ENCODE measurements at places on chromosomes 7 and 10. TPM values are rescaled to one million over a fixed set of nuclear protein-coding genes. Genes with fewer than 3 reads are reported as not detected.

- no peak overlapping the region for H3K27ac ChIP-seq
- H3K4me3 ChIP-seq = no peak overlapping the region
- no peak for DNase-seq
- no peaks in the 10 kb centered on the region for H3K4me1 ChIP-seq
Observed at GRCh38 chr10:2618690-2619089, 448.7 kb upstream of the PFKP start.

GRCh38 chr7:73683788-73684693, 644 bp downstream of the BUD23 start:
- H3K36me3 ChIP-seq = peaks cover 29% of the 10 kb centered on the region
- peaks cover 24% of the 10 kb centered on the region for H3K4me1 ChIP-seq
- peak overlapping the region; percentile 92 for H3K4me3 ChIP-seq
- H3K27me3 ChIP-seq = no peaks in the 10 kb centered on the region
- DNase-seq = no peak

Gene AGBL3
- total RNA-seq = 3.9 TPM

DNA sequence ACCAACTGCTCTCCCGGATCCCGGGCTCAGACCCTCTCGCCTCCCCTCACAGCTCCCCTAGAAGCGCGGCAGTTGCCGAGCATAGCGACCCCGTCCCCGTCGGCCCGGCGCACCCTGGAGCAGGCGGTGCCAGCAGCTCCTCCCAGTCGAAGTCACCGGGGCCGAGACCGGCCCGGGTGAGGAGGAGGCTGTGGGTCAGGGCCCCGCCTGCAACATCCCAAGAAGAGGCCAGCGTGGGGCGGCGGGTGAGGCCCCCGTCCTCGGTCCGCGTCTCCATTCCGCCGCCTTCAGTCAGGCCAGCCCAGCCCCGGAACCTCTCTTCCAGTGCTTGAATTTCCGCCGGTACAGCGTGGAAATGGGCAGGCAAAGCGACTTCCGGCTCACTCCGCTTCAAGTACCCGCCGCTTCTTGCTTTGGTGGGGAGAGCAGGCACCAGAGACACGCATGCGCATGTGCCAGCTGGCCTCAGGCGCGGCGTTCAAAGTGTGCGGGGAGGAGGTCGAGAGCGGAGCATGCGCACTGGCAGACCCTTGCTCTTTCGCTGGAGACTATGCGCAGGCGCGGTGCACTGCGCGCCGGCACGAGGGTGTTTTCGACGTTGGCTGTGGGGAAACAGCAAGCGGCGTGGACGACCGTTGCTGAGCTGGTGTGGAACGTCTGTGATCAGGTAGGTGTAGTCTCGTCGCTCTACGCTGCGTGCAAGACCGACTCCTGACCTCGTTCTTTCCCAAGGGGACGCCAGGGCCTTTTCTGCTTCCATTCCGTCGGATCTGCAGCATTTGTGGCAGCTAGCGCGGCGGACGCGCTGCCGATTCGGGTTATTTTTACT, at the start of gene C10orf88:
TSS of gene C10orf88 (minus strand) at position 326 of the 829 bp plus-strand sequence. CDS start at position 277, 49 bp downstream.
- H3K4me3 ChIP-seq = peak within 1 kb of the TSS; percentile 84
- peak; percentile 99 for DNase-seq
- no peaks in the 10 kb centered on the region for H3K27me3 ChIP-seq
- H3K27ac ChIP-seq = peak within 1 kb of the TSS; percentile 72
- peaks cover 11% of the 10 kb centered on the region for H3K36me3 ChIP-seq

Gene UNCX
- total RNA-seq = not detected

Gene PNLIPRP1
- not detected for total RNA-seq

DNA sequence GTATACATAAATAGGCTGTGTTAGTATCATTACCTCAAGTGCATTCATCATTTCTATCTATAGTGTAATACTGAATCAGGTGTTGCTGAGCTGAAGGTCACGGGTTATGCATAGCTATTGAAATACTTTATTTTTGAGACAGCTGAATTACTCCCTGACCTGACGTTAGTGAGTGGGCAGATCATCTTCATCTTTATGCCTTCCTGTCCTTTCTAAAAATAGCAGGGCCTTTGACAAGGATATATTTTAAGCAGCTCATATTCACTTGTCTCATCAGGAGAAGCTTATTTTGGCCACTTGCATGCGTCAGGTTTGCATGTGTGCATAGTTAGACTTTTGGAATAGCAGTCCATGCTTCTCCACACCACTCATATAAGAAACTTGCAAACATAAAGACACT, 63.6 kb upstream of the DKK1 start:
- no peak for DNase-seq
- no peaks in the 10 kb centered on the region for H3K27me3 ChIP-seq
- no peak overlapping the region for H3K4me3 ChIP-seq
- H3K27ac ChIP-seq = no peak overlapping the region

Gene SFRP4
- 6.7 TPM for total RNA-seq

Gene ADAM22
- total RNA-seq = 4.3 TPM

Gene C10orf67
- total RNA-seq = 1.6 TPM

DNA sequence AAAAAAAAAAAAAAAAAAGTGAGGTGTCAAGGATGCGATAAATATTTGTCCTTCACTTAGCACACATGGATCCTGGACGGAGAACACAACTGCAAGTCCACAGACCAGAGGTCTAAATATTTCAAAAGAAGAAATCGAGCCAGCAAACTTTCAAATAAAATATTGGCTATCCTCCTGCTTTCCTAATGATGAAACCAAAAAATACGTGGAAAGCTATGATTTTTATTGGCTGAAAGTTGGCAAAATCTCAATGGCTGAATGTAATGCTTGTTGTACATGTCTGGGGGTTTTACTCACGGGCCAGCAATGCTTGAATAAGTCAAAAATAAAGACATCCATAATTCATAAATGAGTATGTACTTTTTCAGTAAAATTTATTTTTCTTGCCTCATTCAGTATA, 19.0 kb upstream of the MGMT start:
- H3K36me3 ChIP-seq = no peaks in the 10 kb centered on the region
- H3K27me3 ChIP-seq = no peaks in the 10 kb centered on the region
- no peaks in the 10 kb centered on the region for H3K4me1 ChIP-seq
- H3K27ac ChIP-seq = no peak overlapping the region
- no peak for DNase-seq

GRCh38 chr7:11533229-11533820, 298.7 kb downstream of the THSD7A start:
- H3K27ac ChIP-seq = no peak overlapping the region
- H3K4me3 ChIP-seq = no peak overlapping the region
- no peak for DNase-seq
- no peaks in the 10 kb centered on the region for H3K27me3 ChIP-seq
- no peaks in the 10 kb centered on the region for H3K36me3 ChIP-seq
- H3K4me1 ChIP-seq = no peaks in the 10 kb centered on the region

Gene CPA1
- total RNA-seq = not detected

DNA sequence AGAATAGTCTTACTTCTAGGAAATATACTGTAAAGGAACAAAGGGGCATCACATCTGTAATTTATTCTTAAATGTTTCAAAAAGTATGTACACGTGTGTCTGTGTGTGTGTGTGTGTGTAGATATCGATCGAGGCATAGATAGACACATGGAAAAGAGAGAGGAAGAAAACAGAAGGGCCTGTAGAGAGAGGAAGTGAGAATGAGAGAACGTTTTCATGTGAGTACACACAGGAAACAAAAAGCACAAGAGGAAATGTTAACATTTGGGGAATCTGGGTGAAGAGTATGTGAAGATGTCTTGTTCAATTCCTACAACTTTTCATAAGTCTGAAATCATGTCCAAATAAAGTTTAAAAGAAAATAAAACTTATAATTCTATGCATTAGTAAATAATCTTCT, 286.5 kb upstream of the SORCS1 start:
- no peaks in the 10 kb centered on the region for H3K27me3 ChIP-seq
- H3K4me3 ChIP-seq = no peak overlapping the region
- no peaks in the 10 kb centered on the region for H3K4me1 ChIP-seq
- no peak overlapping the region for H3K27ac ChIP-seq

GRCh38 chr10:114384181-114384580, 20.1 kb downstream of the AFAP1L2 start:
- H3K4me1 ChIP-seq = no peaks in the 10 kb centered on the region
- H3K27me3 ChIP-seq = no peaks in the 10 kb centered on the region
- H3K27ac ChIP-seq = no peak overlapping the region
- no peaks in the 10 kb centered on the region for H3K36me3 ChIP-seq

- no peak overlapping the region for H3K27ac ChIP-seq
- no peak overlapping the region for H3K4me3 ChIP-seq
- DNase-seq = no peak
- no peaks in the 10 kb centered on the region for H3K4me1 ChIP-seq
- H3K36me3 ChIP-seq = no peaks in the 10 kb centered on the region
- H3K27me3 ChIP-seq = no peaks in the 10 kb centered on the region
Observed at GRCh38 chr7:78399033-78399769, 600.6 kb downstream of the PHTF2 start.

DNA sequence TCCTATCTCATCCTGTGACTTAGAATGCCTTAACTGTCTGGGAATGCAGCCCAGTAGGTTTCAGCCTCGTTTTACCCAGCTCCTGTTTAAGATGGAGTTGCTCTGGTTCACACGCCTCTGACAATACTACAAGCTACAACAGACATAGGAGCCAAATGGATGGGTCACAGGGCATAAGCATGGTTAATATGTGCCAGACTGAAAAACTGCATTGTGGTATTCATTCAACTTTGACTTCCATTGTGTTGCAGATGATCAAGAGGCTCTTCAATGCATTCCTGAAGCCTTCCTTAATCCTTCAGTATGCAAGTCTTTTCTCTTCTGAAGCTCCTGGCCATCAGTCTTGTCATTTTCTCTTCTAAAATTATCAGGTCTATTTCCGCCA, 20.3 kb upstream of the RNF32 start:
- no peak overlapping the region for H3K27ac ChIP-seq
- H3K4me3 ChIP-seq = no peak overlapping the region
- H3K27me3 ChIP-seq = peaks cover 4% of the 10 kb centered on the region
- no peaks in the 10 kb centered on the region for H3K36me3 ChIP-seq
- H3K4me1 ChIP-seq = no peaks in the 10 kb centered on the region

- no peaks in the 10 kb centered on the region for H3K27me3 ChIP-seq
- no peaks in the 10 kb centered on the region for H3K36me3 ChIP-seq
- H3K4me1 ChIP-seq = no peaks in the 10 kb centered on the region
- H3K27ac ChIP-seq = no peak overlapping the region
- no peak for DNase-seq
Observed at GRCh38 chr7:9013940-9014339, 580.5 kb downstream of the NXPH1 start.

Gene NACAD
- total RNA-seq = 2.3 TPM

Gene GLI3
- total RNA-seq = 17.5 TPM

- no peaks in the 10 kb centered on the region for H3K4me1 ChIP-seq
- no peak for DNase-seq
- no peak overlapping the region for H3K27ac ChIP-seq
- H3K36me3 ChIP-seq = no peaks in the 10 kb centered on the region
- no peak overlapping the region for H3K4me3 ChIP-seq
Observed at GRCh38 chr10:1632141-1632540, 105.2 kb downstream of the ADARB2 start.

DNA sequence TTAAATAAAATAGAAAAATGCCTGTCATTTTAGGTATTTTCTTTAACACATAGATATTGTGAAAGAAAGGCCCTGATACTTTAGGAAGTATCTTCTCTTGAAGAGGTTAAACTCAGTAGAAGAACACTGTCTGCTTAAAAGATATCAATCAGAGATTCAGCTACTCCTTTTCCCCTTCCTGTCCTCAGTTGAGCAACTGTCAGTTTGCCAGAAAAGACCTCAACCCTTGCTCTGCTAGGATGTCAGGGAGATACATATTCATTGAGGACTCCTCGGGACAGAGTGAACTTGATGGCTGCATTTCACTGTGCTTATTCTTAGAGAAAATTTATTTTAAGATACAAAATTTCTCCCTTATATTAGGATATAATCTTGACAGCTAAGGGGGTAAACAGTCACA, 173.6 kb upstream of the CACNA2D1 start:
- H3K27ac ChIP-seq = no peak overlapping the region
- DNase-seq = no peak
- no peaks in the 10 kb centered on the region for H3K36me3 ChIP-seq
- no peaks in the 10 kb centered on the region for H3K27me3 ChIP-seq
- no peaks in the 10 kb centered on the region for H3K4me1 ChIP-seq

DNA sequence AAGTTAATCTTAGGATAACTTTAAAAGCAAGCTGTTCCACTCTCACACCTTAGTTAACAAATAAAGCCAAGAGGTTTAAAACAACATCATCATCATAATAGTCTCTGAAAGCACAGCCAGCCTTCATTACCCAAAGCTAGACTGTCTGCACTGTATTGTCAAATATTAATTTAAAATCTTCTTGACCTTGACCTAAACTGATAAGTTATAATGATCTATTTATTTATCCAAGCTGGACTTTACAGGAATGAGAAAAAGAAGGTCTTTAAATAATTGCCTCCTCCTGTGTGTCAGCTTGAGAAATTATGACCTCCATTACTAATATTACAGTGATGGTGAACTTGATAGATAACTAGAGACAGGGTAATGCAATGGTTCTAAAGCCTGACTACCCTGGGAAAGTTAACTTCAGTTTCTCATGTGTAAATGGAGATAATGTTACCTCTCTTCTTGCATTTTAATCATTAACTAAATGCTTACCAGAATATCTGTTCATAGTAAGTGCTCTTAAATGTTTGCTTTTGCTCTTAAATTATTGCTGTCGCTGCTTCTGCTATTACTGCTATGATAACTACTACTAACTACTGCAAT, 111.0 kb downstream of the KAT6B start:
- DNase-seq = no peak
- no peaks in the 10 kb centered on the region for H3K36me3 ChIP-seq

DNA sequence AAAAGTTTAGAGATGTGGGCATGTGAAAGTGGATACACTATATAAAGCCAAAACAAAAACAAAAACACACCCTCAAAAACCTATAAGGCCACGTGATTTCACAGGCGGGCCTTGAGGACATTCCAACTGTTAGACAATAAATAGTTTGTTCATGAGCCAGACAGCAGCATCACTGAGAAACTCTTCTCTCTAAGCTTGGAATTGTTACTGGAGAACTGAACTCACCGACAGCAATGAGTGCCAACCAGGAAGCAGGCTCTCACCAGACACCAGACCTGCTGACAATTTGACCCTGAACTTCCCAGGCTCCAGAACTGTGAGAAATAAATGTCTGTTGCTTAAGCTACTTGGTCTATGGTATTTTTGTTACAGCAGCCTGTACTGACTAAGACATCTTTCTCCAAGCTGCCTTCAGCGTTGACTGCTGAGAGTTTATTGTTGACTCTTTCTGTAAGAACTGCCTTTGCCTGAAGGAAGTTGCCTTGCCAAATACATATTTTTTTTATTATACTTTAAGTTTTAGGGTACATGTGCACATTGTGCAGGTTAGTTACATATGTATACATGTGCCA, 107.5 kb downstream of the EPDR1 start:
- H3K4me1 ChIP-seq = no peaks in the 10 kb centered on the region
- H3K36me3 ChIP-seq = no peaks in the 10 kb centered on the region
- no peak for DNase-seq
- H3K27me3 ChIP-seq = no peaks in the 10 kb centered on the region
- no peak overlapping the region for H3K27ac ChIP-seq
- H3K4me3 ChIP-seq = no peak overlapping the region

All from upper lobe of right lung (tissue), 1 donor.